Chondrocyte (in vitro differentiated cells): ENCODE measurements at places on chromosomes 5 and 9. TPM values are rescaled to one million over a fixed set of nuclear protein-coding genes. Genes with fewer than 3 reads are reported as not detected.

- no peak for DNase-seq
These were observed 14.3 kb upstream of the GPX3 start for GRCh38 chr5:151005950-151006576.

- no peak for DNase-seq
These were observed 51.2 kb downstream of the PARP8 start for GRCh38 chr5:50717651-50718050.

GRCh38 chr5:57698802-57699201, 216.2 kb upstream of the ACTBL2 start:
- no peak for DNase-seq

- DNase-seq, result no peak
These were observed 186.0 kb downstream of the TENT4A start for GRCh38 chr5:6899221-6899620.

DNA sequence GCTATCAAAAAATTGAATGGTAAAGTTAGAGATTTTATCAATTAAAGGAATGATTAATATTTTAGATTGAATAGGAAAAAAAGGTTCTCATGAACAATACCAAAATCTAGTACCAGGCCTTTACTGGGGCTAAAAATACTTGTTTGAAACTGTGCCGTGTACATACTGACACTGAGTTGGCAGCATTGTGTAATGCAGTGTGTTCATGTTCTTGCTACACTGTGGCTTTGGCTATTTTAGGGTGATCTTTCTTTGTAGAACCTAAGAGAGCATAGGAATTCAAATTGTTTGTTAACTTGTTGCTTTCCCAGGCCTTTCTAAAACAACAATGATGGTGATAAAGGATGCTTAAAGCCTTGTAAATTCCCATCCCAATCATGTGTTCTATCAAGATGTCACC, 80.9 kb downstream of the KIF4B start:
- DNase-seq, result no peak

GRCh38 chr5:147407094-147407681, 102.7 kb downstream of the DPYSL3 start:
- DNase-seq, result no peak

GRCh38 chr9:89422151-89422975, 75.5 kb downstream of the SEMA4D start:
- DNase-seq, result no peak

DNA sequence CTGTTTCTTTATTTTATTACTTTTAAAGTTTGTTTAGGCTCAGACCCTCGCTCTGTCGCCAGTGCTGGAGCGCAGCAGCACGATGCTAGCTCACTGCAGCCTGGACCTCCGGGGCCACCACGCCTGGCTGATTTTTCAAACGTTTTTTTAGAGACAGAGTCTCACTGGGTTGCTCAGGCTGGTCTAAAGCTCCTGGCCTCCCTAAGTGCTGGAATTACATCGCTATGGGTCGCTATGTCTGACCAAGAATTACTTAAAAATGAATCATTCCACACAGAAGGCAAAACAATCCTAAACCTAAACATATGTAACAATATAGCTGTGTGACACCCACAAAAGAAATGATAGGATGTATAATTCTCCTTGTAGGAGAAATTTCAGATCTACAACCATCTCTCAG, 86.9 kb upstream of the SIMC1 start:
- no peak for DNase-seq

- no peak for DNase-seq
These were observed 227.2 kb upstream of the KLF9 start for GRCh38 chr9:70641631-70642030.

GRCh38 chr5:78182838-78183237, 111.7 kb downstream of the AP3B1 start:
- no peak for DNase-seq

- no peak for DNase-seq
These were observed 66.6 kb downstream of the ZNF474 start for GRCh38 chr5:122195802-122196394.

- no peak for DNase-seq
These were observed 1639.4 kb upstream of the C9orf72 start for GRCh38 chr9:29212397-29213387.

DNA sequence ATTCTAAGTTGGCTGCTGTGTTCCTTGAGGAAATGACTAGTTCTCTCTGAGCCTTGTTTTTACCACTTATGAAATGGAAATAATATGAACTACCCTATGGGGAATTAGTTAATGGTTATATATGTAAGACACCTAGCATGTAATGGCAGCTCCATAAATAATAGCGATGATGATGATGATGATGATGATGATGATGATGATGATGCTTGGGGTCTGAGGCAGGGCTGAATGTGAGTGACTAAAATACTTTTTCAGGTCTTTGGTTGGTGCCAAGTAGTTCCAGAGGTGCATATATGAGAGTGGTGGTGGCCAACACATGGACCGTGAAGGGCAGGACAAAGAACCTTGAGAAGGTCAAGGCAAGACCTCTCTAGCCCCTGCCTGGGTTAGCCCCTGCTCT, 123.3 kb upstream of the PANK3 start:
- DNase-seq, result no peak

KLF9 gene
- 29.8 to 32.7 TPM (median 31.0 TPM) in 3 replicates for total RNA-seq

TPPP gene
- total RNA-seq, result 0.07 to 0.70 TPM (median 0.56 TPM) in 3 replicates

CRB2 gene
- total RNA-seq, result 0.07 TPM in 1 of 3 replicates, not detected in the others

SWI5 gene
- total RNA-seq, result 29.4 to 33.7 TPM (median 31.7 TPM) in 3 replicates

DROSHA gene
- 59.3 to 82.6 TPM (median 60.6 TPM) in 3 replicates for total RNA-seq

FRMD3 gene
- total RNA-seq, result 0.48 to 1.3 TPM (median 1.1 TPM) in 3 replicates

DIMT1 gene
- 19.0 to 22.5 TPM (median 20.2 TPM) in 3 replicates for total RNA-seq

ARID3C gene
- 0.20 TPM in 1 of 3 replicates, not detected in the others for total RNA-seq

CD274 gene
- total RNA-seq, result 0.12 to 0.67 TPM in 2 of 3 replicates, not detected in the other
